ENCODE measurements at places on chromosomes 3 and 15. TPM values are rescaled to one million over a fixed set of nuclear protein-coding genes. Genes with fewer than 3 reads are reported as not detected.
A peak's percentile ranks its signal among the peaks of the same experiment; 100 is the strongest.

The DAG1 gene
- polyA plus RNA-seq, result 41.0 TPM

DNA sequence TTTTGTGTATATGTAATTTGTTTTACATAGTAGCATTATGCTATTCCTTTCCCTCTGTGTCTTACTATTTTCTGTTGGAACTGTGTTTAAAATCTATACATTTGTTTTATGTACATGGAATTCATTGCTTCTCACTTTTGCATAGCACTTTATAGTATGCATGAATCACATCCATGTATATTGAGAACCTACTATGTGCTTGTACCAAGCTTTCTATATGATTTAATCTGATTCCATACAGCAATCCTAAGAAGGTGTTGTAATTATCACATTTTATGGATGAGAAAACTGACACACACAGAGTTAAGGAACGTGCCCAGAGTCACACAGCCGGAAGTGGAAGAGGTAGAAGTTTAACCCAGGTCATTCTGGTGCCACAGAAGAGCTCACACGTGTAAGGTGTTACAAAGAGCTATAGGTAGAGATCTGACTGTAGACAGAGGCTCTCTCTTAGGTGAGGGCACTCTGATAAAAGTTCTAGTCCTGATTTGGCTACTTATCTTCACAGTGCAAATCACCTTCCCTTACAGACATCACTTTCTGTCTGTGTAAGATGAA is 3.5 kb upstream of the SMAD3 start:
- no peak for DNase-seq

The CBLB gene
- 10.1 TPM for polyA plus RNA-seq

DNA sequence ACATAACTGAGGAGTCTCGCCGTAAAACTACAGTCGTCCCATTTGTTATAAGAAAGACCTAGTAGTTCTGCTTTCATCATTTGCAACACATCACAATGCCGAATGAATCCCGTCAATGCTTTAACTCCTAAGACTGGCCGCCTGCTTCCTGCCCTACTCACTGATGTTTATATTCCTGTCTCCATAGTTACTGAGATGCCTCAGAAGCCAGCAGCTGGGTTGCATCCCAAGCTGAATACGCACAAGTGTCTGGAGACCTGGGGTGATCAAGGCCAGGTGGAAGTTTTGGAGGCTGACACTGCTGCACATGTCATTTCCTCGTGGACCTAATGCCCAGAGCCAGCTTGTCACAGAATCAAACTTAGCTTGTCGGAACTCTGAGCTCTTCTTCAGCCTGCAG is 95.2 kb upstream of the UBE2E1 start:
- DNase-seq, result peak; percentile 98

DNA sequence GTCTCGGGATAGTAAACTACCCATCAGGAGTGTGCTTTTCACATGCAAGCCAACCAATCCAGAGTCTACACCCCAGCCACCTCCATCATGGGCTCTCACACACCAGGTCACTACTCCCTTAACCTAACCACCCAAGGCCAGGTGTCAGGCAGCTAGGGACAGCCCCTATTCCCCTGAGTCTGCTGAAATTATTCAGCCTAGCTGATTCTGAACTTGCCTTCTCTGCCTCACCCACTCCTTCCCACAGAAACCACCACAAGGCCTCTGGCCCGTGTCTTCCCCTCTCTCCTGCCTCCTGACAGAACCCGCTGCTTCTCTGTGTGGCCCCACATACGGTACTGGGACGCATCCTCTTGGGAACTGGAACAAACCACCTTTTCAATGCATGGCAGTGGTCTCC is 82.1 kb downstream of the PCSK6 start:
- DNase-seq, result no peak

DNA sequence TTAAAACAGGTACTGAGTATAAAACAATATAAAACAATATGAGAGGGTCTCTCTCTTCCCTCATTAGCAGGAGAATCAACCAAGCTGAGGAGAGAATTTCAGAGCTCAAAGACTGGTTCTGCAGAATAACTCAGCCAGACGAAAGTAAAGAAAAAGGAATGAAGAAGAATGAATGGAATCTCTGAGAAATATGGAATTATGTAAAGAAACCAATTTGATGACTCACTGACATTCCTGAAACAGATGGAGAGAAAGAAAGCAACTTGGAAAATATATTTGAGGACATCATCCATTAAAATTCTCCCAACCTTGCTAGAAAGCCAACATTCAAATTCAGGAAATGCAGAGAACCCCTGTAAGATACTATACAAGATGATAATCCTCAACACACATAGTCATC is 630.9 kb downstream of the PYDC2 start:
- peak; percentile 1 for DNase-seq

GRCh38 chr15:81856634-81857026 is 189.2 kb downstream of the MEX3B start:
- no peak for DNase-seq

- no peak for DNase-seq
Measured at GRCh38 chr3:184174284-184174645, 390 bp upstream of the AP2M1 start.

The STRA6 gene
- 0.14 TPM for polyA plus RNA-seq

DNA sequence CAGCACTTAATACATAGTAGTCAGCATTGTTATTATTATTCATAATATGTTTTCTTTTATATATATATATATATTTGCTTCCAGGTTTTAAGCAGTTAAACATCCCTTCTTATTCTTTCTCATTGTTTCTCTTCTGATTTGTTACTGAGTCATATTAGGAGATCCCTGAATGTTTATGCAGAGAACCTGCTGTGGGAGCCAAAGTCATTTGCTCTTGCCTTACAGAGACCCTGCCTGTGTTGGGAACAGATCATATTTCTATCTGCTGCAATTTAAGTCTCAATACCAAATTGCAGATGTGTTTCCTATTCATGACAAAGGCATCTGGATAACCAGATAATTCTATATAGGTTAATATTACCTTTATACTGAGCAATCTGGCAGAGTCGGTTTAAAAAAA is 323.0 kb upstream of the UMPS start:
- DNase-seq, result peak; percentile 87

Measured in IMR-90 (cell line).